Cortex of kidney (tissue), 1 donor: ENCODE measurements at places on chromosomes 4 and X.

- no peak for DNase-seq
Observed at GRCh38 chrX:125108921-125109320, 210.8 kb upstream of the TEX13C start.

GRCh38 chrX:31070057-31070468, 1.8 kb downstream of the FTHL17 start:
- DNase-seq = no peak

DNA sequence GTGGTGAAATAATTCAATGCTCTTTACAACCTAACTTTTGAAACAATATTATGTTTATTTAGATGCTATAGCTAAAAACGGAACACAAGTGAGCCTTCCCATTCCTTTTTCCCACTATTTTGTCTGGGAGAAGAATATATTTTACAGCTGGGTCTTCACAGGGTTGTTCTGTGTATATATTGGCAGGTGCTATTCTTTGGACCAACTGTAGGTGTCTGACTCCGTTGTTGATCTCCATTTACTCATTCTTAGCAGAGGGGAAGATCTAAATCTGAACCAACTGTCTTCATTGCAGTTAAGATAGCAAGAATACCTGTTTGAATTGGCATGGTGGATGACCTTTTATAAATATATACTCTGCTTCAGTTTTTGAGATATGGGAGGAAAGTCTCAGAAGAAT, 257.4 kb downstream of the CFAP299 start:
- no peak for DNase-seq

- no peak for DNase-seq
Observed at GRCh38 chrX:19615361-19615910, 100.1 kb upstream of the MAP3K15 start.

DNA sequence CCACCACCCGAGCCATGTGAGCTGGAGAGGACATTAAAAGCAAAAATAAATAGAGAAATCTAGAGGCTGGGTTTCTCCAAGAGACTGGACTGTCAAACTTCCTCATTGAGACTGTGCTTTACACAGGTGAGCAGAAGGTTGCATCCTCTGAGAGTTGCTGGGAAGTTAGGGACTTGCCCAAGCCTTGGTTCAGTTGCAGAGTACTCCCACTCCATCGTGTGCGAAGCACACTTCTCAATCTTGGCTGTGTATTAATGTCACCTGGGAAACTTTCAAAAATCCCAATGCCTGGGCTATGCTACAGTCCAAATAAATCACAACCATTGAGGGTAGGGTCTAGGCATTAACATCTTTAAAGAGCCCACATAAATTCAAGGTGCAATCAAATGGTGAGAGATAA, 89.2 kb downstream of the ZNF330 start:
- DNase-seq = no peak

DNA sequence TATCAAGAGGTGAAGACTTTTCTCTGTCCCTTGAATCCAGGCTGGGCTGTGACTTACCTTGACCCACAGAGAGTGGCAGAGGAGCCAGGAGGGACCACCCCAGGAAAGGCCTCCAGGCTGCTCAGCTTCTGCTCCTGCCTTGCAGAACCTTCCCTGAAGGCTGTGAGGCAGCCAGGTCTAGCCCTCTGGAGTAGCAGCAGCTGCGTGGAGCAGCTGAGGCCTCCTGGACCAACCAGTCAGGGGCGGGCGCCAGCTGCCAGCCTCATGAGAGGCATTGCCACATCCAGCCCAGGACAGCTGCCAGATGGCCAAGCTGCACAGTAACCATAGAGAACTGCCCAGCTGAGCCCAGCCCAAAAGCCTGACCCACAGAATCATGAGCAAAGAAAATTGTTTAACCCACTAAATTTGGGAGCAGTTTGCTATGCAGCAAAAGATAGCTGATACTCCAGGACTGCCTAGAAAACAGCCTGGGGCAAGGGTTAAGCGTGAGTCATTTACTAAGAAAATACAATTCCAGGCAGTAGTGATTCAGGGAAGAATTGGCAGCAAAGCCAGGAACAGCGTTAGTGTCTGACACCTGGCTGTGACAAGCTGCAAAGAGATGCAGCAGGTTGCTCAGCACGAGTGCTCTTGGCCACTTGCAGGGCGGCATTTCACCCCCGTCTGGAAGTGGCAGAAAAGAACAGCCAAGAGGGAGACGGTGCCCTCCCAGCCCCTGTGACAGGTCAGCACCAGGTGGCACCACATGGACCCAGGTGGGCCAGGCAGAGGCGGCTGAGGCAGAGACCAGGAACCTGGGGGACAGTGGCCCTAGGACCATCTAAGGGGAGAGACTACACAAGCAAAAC, 14.7 kb upstream of the PDE6B start:
- DNase-seq = no peak

- DNase-seq = no peak
Observed at GRCh38 chr4:155025762-155026457, 182.5 kb upstream of the NPY2R start.

DNA sequence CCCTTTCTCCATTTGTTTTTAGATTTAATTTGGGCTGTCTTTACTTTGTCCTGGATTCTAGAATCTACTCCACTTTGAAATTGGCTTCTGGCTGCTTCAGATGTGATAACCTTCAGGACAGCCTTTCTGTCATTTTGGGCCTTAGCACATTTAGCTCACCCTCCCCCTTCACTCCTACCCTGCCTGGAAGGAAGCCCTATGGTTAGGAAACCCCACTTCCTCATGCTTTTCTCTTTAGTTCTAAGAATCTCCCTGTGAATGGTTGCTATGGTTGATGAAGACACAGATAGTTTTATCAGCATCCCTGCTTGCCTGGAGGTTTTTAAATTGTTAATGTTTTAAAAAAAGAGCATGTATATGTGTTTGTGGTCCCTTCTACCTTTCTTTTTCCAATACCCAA, 100.7 kb upstream of the PTPN13 start:
- no peak for DNase-seq

DNA sequence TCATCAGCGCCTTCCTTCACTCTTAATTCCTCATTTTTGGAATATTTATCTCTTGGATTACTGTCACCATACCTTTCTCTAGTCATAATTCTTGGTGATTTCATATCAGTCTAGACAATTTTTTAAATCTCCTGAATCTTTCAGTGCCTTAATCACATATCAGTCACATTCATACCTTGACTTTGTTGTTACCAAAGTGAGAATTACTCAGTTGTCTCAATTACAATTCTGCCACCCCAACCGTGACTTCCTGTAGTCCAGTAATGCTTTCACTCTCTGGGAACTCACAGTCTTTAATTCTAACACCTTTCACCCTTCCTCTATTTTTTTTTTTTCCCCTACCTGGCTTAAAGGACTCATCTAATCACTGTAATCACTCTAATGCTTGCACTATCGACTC, 1275.3 kb upstream of the TENM3 start:
- DNase-seq = no peak

- no peak for DNase-seq
Observed at GRCh38 chr4:90643156-90643555, 516.0 kb downstream of the CCSER1 start.

GRCh38 chrX:80807992-80808735, 1.5 kb downstream of the BRWD3 start:
- DNase-seq = no peak

- no peak for DNase-seq
Observed at GRCh38 chrX:7074148-7074907, 73.2 kb upstream of the STS start.

GRCh38 chr4:153021276-153021675, 85.2 kb downstream of the FHDC1 start:
- DNase-seq = no peak

- DNase-seq = no peak
Observed at GRCh38 chrX:17291171-17291900, 83.7 kb upstream of the NHS start.

DNA sequence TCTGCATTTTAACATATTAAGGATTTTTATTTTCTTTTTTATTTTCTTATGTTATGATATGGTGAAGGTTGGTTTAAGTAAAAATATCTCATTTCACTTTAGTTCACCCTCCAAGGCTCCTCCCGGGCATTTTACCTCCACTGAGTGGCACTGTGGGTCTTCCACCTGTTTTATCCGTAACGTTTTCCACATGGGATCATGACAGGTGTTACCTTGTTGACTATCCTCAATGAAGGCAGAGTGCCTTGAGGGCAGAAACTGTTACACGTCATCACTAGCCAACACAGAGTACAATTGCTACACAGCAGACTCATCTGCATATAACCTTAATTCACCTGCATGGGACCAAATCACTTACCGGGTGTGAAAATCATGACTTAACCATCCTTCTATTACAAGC, 105.8 kb downstream of the GEMIN8 start:
- no peak for DNase-seq

DNA sequence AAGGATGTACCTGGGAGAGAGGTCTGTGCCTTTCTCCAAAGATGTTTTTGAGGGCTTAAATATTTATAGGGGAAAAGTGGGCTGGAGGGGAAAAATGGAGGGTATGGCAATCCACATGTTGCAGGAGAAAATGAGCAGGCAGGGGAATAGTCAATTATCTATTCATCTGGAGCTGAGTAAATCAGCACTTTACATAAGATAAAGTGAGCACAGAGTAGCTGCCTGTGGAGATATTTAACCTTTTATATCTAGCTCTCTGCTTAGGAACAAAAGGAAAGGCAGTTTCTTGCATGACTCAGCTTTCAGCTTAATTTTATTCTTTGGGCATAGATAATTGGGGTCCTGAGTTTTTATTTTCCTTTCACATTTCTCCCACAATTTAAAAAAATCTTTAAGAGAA, 93.6 kb upstream of the NPY2R start:
- DNase-seq = no peak

GRCh38 chr4:76799140-76799539, 98.8 kb downstream of the SOWAHB start:
- no peak for DNase-seq

GRCh38 chr4:153246446-153247115, 42.3 kb downstream of the TRIM2 start:
- no peak for DNase-seq
